ENCODE measurements at places on chromosomes 7 and 10.

DNA sequence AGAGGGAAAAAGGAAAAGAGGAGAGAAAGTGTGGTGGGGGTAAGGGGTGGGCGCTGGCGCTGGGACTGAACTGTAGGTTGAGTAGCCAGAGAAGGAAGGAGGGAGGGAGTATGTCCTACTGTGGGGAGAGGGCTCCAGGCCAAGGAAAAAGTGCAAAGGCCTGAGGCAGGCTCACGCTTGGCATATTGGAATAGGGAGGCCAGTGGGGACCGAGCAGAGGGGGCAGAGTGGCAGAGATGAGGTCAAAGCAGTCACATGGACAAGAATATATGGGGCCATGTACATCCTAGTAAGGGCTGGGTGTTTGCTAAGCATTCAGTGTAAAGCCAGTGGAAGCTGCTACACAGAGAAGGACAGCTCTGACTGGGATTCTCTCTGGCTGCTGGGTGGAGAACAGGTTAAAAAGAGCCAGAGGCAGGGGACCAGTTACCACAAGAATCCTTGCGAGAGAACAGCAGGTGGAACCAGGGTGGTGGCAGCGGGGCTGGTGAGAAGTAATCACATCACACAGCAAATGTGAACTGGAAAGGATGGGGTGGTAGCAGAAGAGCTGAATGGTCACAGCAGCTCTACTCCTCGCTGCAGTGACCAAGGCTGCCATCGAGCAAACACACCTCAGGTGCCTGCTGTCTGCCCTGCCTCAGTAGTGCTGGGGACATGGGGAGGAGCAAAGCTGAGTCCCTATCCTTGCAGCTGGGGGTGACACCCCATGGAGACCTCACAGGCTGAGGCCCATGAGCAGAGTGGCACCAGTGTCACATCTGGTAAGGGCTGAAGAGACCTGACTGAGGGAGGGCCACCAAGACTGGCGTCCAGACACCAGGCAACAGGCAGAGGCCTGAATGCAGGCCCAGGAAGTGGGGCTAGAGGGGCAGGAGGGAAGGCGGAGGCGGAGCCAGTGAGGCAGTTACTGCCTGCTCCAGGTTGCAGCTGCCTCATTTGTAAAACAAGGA is 39.5 kb downstream of the FAM53B start:
- no peak for DNase-seq

DNA sequence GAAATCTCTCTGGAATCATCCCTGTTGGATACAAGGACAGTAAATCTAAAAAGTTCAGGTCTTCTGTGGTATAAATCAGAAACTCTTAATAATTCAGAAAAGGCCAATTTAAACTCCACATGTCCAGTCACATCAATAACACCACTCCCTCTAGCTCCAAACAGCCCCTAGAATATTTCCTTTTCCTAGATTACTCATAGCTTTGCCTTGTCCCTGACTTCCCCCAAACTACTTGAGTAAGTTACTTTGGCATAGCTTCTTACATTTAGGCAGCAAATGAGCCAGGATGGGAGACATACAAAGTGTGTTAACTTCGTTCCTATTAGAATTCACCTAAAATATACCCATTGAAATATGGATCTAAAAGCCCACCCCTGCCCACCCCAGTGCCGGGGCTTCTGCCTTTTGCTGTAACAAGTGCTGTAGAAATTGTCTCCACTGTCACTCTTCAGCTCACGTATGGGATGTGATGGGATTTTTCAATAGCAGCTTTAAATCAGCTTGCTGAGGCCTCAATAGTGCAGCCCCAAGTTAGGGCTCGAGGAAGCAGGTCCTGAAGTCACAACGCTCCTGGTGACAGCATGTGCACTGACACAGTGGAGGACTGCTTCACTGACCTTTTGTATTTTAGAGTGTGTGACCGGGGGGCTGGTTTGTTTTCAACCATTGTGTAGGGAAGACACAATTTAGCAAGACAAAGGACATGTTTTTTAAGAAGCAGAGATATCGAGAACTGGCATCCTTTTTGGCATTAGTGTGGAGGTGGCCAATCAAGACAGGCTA is 218.2 kb upstream of the KMT2E start:
- no peak for DNase-seq

DNA sequence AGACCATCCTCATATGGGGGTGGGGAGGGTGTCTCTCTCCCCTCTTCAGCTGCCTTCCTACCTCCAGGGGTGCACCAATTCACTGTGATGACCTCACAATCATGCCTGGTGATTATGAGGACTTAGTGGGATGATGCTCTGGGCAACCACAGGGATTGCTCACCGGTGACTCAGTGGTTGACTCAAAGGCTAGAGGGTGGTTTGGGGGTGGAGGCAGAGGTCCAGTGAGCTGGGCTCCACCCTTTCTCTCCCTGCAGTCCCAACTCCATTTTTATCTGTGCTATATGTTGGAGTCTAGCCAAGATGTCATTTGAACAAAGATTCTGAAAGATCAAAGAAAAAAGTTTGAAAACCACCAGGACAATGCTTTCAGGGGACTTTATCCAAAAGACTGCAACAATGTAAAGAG is 286.9 kb downstream of the KCNMA1 start:
- no peak for DNase-seq

DNA sequence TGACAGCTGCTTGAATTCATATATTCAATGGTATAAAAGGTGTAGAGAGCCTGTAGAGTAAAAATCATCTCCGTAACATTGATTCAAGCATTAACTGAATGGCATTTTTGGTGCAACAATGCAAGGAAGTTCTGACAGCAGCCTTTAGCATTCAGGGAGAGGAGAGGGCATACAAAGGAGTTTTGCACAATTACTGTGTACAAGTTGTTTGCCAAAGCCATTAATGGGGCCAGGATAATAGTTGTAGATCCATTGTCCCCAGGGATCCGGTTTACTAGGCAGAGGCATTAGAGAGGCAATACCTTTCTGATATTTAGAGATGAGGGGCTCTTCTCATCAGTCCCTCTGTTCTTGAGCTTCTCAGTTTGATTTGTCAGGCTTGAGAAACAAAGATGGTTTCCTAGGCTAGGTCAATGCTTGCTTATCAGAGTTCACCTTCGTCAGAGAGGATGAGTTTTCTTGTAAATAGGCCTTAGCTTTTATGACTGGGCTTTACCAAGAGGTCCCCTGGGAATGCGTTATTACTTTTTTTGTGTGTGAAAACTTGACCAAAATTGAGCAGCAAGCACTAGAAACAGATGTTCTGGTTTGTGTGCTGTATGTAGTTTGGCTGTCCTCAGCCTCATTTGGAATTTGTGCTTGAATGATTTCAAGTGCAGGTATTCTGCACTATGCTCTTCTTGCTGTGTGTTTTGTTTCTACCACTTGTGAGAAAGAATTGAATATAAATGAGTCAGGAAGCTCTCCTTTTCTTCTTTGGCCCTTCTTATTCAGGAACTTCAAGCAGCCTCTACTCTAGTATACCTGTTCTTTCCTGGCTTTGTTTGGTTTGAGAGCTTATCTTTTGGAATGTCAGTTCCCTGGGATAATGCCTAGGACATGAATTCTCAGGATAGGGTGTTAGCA is 32.0 kb downstream of the SND1 start:
- no peak for DNase-seq

- no peak for DNase-seq
These were observed 326.2 kb upstream of the AUTS2 start for GRCh38 chr7:69272101-69272500.

DNA sequence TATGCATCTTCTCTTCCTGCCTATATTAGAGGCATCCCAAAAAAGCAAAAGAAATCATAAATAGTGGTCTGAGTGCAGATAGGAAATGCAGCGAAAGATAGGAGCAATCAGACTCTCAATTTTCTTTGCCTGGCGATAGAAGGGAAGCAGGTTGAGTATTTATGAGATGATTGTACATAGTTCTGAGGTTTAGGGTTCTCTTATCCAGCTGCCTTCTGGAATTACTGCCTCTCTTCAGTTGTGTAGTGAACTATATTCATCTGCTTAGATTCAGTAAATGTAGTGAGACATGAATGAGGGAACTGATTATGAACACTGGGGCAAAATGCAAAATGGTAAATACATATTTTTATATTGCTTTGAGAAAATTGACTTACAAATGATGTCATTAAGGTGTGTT is 93.0 kb upstream of the CYP26C1 start:
- DNase-seq: no peak

DNA sequence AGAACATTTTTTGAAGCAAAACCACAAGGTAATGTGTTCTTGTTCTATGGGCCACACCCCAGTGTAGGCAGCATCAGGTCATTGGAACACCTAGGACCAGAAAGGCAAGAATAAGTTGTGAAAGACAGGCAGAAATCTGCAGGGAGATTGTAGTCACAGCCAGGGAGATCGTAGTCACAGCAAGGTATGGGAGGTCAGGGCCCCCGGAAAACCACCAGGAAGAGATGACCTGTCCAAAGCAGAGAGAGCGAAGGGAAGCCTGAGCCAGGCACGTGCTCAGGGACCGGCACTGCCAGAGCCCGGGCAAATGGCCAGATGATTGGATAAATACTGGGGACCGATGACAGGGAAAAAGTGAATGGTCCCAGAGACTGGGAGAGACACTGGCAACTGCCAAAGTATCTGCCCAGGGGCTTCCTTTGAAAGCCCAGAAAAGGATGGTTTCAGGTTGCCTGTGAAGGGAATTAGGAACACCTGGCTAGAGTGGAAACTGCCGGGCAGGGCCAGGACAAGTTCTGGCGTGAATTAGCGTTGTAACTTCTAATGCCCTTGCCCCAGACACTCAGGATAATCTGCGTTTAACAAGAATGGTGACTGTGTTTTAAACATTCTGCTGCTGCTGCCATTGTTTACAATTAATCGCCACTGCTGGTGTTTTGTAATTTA is 3.9 kb upstream of the NOBOX start:
- DNase-seq: no peak

DNA sequence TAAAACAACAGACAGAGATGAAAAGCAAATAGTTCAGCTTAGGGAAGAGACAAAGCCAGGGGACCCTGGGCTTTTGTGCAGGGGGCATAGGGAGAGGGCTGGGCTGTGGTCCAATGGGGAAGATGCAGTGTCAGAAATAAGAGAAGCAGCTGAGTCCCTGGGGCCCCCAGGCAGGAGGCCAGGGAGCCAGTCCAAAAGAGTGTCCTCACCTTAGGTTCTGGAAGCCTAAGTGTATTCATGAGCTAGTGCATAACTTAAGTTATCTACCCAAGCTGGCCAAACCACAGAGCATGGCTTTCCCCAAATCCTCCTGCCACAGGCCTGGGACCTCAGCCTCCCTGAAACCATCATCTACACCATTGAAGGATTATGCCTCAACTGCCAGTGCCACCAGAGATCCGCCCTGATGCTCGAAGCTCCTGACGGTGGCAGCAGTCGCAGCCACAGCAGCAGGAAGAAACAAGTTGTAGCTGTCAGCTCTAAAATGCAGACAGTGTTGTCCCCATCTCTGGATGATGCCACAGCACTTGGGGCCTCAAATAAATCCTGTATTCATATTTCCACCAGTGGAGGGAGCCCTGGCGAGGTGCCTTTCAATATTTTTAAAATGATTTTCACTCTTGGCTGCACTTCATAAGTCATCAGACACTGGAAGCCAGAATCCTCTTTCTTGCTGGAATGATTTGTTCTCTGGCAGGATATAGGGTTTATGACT is 574.6 kb downstream of the GRID1 start:
- peak; percentile 70 for DNase-seq

DNA sequence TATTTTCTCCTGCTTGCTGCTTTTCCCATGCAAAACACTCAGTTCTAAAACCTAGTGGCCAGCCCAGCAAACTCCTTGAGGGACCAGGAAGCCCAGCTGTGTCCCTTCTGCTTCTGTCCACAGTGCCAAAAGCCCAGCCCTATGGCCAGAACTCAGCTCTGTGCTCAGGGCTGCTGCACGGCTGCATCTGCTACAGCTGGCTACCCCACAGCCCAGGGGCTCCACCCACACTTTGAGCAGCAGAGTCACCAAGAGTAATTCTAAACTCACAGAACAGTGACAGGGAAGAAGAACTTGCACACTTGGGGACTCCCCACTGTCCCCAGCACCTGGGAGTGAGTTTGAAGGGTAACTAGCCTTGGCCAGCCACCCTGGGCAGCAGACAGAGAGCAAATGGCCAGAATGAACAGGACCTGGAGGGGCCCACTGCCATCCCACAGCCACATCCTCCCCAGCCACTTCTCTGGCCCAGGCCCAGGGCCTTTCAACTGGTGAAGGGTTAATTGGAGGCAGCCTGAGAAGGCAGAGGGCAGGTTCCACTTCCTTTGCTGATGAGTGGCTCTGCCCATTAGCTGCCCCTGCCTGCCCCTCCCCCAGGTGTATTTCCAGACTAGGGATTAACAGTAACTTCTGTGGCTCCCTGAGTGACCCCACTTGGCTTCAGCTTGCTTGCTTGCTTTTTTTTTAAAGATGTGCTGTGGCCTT is 28.1 kb upstream of the TRIM8 start:
- DNase-seq: peak; percentile 76

GRCh38 chr7:114295522-114295921 is 119.1 kb upstream of the FOXP2 start:
- DNase-seq: no peak

DNA sequence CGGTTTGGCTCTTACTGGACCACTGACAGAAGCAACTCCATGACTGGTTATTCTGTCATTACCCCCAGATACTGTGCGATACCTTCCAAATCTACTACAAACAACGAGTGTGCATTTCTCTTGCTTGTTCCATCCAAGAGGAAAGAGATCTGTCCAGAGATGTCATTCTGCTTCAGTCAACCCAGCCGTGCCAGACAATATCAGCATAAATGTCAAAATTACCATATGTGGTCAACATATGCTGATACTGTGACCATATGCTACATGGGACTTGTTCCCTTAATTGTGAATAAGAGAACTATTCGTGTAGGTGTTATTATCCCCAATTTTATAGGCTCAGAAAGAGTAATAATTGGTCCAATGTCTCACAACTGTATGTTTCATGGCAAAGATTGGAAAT is 143.2 kb upstream of the PRSS1 start:
- no peak for DNase-seq

DNA sequence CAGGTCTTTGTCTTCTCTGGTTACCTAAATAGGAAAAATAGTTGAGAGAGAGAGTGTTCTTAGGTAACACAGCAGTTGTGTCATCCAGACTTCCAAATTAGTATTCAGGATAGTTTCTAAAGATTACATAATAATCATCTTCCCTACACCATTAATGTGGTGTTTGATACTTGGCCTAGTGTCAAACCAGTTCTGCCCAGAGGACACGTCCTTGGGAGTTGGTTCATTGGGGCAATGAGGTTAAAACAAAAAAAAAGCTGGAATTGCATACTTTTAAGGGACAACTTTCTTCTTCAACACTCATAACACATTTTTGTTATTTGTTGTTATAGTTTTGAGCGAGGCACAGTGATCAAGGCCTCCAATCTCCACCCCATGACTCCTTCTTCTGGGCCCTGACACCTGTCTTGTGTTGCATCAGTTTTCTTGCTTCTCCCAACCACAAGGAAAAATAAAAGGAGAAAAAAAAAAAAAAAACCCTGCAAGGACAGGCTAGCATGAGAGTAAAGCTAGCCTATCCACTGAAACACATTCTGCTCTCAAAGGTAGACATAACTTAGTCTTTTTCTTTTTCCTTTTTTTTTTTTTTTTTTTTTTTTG is 28.8 kb downstream of the STN1 start:
- DNase-seq: no peak
